ENCODE measurements at places on chromosomes 1 and 21. TPM values are rescaled to one million over a fixed set of nuclear protein-coding genes. Genes with fewer than 3 reads are reported as not detected.

VCAM1 gene
- total RNA-seq = 5.8 TPM

CCDC30 gene
- 0.87 TPM for total RNA-seq

RGS7 gene
- 2.9 TPM for total RNA-seq

USH2A gene
- total RNA-seq = 0.37 TPM

VWA1 gene
- 21.1 TPM for total RNA-seq

ADGRL4 gene
- 15.2 TPM for total RNA-seq

ZSWIM5 gene
- 0.45 TPM for total RNA-seq

SLC2A5 gene
- total RNA-seq = not detected

CYP4A11 gene
- total RNA-seq = 0.92 TPM

CELA2B gene
- not detected for total RNA-seq

C1orf94 gene
- not detected for total RNA-seq

NID1 gene
- total RNA-seq = 214 TPM

UTS2 gene
- not detected for total RNA-seq

FCRL3 gene
- total RNA-seq = 0.55 TPM

CFHR5 gene
- total RNA-seq = not detected

SLAMF7 gene
- total RNA-seq = 4.2 TPM

UBASH3A gene
- total RNA-seq = 0.29 TPM

HSPA6 gene
- 0.45 TPM for total RNA-seq

C1orf50 gene
- not detected for total RNA-seq

WLS gene
- total RNA-seq = 194 TPM

CGN gene
- 31.4 TPM for total RNA-seq

ZMYND12 gene
- 245 TPM for total RNA-seq

BACE2 gene
- 244 TPM for total RNA-seq

C1QTNF12 gene
- total RNA-seq = 10.1 TPM

ADSS2 gene
- 99.3 TPM for total RNA-seq

RORC gene
- total RNA-seq = 5.8 TPM

CFAP141 gene
- total RNA-seq = not detected

TMEM51 gene
- 12.3 TPM for total RNA-seq

KCNK1 gene
- 52.5 TPM for total RNA-seq

All from stomach (tissue), 19 donors.